ENCODE measurements at places on chromosomes 6 and 20.

DNA sequence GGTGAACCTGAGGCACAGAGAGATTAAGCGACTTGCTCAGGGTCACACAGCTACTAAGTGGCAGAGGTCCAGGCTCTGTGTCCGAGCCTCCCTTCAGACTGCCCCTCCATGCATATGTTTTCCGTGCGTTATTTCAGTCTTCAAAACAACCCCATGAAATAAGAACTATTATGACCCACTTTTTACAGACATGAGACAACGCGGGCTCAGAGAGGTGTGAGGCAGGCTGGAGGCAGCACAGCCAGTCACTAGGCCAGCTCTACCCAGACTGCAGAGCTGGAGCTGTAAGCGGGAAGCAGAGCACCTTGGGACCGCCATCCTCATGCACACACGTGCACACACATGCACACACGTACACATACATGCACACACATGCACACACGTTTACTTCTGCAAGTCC lies 62.3 kb downstream of the PSMG4 start:
- no peak for DNase-seq

GRCh38 chr6:116289876-116290275 lies 10.1 kb upstream of the TSPYL1 start:
- no peak for DNase-seq

DNA sequence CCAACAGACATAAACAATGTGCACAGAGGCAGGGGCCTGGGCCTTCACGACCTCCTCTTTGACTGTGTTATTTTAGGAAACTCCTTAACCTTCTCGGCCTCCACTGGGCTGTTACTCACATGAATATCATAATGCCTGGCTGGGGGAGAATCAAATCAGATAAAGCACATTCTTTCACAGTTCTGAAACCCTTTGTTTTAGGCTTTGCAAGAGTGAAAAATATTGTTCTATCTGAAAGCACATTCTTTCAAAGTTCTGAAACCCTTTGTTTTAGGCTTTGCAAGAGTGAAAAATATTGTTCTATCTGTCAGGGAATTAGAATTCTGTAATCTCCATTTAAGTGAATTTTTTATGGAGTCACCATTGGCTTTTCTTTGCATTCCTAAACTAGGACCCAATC lies 50.7 kb upstream of the SYNDIG1 start:
- no peak for DNase-seq

GRCh38 chr6:168282985-168283685 lies 36.4 kb downstream of the DACT2 start:
- no peak for DNase-seq
